ENCODE measurements at places on chromosomes 16 and 17.

- DNase-seq: no peak
Observed at GRCh38 chr17:81524039-81524864, 3.9 kb upstream of the FSCN2 start.

GRCh38 chr16:67917852-67918236 is 13.8 kb downstream of the CTRL start:
- DNase-seq: peak; percentile 80

- DNase-seq: no peak
Observed at GRCh38 chr17:45718791-45719190, 65.3 kb upstream of the CRHR1 start.

GRCh38 chr16:1668612-1669319 is 9.3 kb upstream of the JPT2 start:
- no peak for DNase-seq

GRCh38 chr16:27402964-27403600 is 1.1 kb downstream of the IL21R start:
- no peak for DNase-seq

DNA sequence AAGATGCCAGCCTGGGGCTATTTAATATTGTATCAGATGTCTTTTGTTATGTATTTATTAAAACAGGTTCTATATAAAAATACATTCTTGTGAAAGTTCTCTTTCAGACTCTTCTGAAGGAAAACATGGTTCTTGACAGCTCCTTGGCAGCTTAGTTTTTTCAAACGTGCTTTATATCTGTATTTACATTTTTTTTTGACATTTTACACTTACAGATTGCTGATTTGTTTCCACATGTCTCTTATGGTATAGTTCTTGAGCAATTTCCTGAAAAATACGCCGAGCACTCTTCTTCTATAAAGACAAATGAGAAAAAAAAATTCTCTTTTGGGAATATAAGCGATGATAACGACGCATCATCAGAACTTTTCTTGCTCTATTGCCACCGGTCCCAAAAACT is 9.5 kb downstream of the IGSF6 start:
- no peak for DNase-seq

- DNase-seq: no peak
Observed at GRCh38 chr16:53209429-53209828, 154.6 kb downstream of the CHD9 start.

GRCh38 chr17:65730711-65731169 is 169.3 kb upstream of the AXIN2 start:
- peak; percentile 22 for DNase-seq

GRCh38 chr17:82098939-82099763 is 1.1 kb upstream of the FASN start:
- no peak for DNase-seq

DNA sequence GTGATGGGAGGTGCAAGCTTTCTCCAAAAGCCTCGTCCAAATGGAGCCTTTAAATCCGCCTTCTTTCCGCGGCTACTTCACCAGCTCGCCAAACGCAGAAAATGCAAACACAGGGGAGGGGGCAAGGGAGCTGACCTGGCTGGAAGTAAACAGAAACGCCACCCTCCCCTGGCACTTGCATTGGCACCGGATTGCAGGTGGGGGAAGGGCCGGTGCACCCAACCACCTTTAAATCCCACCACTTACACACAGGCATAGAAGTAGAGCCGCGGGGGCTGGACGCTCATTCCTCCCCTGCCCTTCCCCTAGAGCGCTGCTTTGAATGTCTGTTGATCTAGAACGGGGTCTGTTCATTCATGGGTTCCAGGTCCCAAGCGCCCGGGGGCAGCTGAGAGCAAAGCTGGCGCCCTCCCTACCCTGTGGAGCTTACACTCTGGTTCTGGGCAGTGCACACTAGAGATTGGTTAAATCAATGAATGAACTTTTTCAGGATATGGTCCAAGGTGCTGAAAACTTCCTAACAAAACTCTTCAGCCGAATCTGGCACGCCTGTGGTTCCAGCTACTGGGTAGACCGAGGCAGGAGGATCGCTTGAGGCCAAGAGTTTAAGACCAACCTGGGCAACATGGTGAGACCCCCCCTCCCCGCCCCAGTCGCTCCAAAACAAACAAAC is 920 bp upstream of the ZCCHC14 start:
- no peak for DNase-seq

GRCh38 chr16:62829607-62830006 is 793.4 kb upstream of the CDH8 start:
- DNase-seq: no peak

DNA sequence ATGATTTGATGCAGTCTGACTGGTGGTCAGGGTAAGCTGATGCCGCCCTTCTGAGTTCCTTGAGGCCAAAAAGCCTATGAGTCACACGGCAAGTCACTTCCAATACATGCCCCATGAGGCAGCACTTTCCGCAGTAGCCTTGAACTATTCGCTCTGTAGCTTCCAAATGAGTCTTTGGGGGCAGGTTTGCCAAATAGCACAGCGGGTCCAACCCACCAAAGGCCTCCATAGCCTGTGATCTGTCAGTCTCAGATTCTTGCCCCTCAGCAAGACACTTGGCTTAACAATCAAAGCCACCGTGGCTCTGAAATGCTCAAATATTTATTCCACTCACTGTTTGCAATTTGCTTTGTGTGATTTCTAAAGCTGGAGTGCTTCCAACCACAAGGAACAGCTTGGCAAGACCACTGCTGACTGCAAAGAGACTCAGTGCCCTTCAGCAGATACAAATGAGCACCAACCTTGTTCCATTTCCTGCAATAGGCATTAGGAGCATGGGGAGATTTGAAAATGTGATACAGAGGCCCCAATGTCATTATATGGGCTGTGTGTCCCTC is 45.4 kb downstream of the CLEC19A start:
- peak; percentile 2 for DNase-seq

DNA sequence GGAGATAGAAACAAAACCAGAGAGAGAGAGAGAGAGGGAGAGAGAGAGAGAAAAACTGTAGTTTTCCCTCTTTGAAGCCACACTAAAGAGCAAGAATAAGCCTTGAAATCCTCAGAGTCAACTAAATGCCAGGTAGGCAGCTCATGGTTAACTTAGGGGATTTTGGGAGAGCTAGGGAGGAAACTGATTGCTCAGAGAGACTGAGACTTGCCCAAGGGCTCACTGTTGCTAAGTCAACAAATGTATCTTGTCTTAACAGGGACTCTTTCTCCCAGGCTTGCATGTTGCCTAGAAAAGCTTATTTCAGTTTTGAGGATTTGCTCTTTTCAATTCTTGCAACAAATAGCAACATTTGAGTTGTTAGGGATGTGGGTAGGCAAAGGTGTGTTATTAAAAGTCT is 4.5 kb upstream of the SLC5A11 start:
- DNase-seq: no peak

DNA sequence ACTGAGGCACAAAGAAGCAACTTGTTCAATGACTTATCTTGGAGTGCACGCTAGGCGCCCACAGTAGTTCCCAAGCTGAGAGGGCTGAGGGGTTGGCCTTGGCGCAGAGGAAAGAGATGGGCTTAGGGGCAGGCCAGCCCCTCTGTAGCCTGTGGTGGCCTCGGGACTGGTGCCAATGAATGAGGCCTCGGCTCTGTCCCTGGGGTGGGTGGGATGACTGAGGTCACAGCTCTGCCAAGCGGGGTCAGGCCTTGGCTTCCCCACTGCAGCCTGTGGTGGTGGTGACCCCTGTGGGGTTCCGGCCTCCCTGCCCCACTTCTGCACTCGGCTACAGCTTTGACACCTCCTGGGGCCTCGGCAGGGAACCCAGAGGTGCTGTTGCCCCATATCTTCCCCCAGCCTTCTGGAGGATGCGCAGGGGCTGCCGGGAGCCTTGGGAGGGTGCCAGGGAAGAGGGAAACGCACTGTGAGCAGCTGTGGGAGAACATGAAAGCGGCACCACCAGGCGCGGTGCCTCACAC is 46.0 kb downstream of the BEAN1 start:
- DNase-seq: no peak

- DNase-seq: peak; percentile 98
Observed at GRCh38 chr17:64240741-64241347, 22.2 kb downstream of the TEX2 start.

All from fibroblast of skin of abdomen (primary cell).